ENCODE measurements at places on chromosomes 5 and 9.

DNA sequence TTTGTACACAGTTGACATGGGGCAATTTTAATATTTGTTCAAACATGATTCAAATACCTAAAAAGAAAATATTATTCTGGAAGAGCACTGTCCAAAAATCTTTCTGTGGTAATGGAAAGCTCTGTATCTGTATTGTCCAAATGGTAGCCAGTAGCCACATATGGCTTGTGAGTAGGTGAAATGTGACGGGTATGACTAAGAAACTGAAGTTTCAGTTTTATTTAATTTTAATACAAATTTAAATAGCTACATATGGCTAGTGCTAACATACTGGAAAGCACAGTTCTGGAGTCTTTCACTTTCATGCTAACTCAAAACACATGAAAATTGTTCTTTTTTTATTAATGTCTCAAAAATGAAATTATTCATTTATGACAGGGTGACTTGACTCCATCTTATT is 132.6 kb downstream of the PLK2 start:
- no peak for DNase-seq

DNA sequence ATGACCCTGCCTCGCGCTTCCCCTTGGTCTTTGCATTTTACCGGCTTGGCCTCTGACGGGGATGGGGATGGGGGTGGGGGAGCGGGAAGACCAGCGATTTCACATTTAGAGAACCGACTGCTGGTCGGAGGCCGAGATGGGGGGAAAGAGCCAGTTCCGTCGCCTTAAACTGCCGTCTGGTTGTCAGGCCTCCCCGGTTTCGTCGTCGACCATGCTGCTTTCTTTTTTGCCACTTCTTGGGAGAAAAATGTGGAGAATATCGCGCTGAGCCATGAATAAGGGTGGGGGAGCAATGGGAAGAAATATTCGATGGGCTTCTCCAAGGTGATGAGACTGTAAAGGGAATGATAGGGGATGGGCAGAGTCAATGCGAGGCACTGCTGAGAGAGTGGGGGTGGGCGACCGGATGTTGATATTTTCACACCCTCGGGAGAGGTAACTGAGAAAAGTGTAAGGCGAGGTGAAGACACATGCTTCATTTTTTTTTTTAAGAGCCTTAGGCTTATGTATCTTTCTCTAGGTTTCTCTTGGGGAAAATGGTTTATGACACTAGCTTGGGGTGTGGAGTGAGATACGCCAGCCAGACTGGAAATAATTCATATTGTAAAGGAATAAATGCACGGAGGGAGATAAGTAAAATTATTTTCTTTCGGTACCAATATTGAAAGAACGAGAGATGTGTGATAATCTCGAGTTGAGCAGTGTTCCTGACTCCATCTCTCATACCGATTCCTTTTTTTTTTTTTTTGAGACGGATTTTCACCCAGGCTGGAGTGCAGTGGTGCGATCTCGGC is 1.1 kb downstream of the KIF2A start:
- peak; percentile 49 for DNase-seq

DNA sequence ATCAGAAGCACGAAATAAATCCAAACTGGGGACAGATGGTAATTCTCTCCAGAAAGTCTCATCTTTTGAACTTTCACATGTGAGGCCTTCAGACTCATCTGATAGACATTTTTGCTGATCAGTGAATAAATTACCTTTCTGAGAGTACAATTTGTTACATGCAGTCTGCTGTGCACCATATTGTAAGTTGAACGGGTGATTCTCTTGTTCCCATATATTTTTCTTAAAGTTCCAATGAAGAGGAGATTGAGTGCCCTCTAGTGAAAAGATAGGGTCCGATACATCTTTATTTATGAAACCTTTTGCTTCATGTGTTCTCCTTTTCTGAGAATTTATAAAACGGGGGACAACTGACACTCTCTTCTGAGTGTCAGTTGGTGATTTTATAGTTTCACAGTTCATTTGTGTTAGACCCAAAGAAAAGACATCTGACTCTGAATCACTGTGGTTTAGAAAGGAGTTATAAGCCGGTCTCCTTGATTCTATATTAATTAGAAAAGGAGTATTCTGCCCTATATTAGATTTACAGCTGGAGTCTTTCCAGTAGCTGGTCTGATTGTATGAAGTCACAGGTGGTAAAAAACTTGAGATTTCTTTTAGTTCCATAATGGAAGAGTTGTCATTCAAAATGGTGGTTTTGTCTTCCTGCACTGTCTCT is 30.4 kb downstream of the GNG10 start:
- no peak for DNase-seq

DNA sequence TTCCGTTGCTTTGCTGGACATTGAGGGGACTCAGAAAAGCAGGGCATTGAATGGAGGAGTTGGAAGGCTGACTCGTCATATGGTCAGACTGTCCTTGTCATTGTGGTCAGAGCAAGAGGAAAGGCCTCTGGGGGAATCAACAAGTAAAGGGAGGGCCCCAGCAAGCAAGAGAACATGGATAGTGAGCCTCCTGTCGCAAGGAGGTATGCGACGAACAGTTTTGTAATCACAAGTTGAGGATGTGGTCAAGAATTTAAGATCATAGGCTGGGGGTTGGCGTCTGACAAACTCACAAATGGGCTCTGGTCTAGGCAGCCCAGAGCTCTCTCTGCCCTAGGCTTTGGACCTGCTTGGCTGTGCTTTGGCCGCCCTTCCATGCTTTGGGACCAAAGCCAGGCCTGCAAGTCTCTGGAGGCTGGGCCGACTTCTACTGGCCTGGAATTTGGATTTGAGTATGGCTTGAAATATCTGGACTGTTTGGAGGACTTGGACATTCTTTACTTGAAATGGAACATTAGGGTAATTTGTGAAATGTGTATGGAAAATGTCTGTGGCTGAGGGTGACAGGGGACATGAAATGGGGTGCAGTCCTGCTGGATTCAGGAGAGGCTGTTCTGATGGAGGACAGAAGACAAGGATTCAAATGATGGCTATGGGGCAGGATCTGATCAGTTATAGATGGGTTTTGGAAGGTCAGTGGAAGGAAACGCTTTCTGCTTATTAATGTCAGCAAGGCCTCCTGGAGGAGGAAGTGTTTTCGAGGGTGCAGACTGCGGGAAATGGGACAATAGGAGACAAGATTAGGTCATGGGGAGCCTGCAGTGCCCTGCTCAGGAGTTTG is 19.2 kb upstream of the NDST1 start:
- DNase-seq = no peak

GRCh38 chr5:173065155-173065554 is 9.0 kb downstream of the CREBRF start:
- DNase-seq = no peak

DNA sequence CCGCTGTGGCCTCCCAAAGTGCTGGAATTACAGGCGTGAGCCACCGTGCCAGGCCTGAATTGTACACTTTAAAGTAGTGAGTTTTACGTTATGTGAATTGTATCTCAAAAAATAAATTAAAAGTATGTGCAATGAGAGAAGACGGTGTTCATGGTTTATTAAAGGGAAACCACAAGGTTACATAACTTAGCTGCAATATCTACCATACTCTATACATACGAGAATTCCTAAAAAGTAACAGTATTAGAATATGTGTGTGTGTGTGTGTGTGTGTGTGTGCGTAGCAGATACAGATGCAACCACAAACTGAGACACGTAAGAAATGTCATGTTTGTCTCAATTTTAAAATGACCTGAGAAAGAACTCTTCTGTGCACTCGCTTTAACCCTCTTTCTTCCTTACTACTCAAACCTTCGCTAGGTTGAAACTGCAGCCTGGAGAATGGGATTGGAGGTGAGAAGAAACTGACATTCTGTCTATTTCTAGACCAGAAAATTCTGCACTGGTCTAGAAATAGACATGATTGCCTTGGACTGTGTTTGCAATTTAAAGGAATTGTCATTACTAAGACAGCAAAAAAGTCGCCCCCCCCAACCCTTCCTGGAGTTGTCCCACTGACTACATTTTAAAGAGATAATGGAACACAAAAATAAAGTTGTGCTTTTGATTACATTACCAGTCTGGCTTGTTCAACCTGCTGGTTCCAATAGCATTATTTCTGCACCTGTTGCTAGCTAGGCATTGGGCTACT is 167.0 kb downstream of the RGS3 start:
- no peak for DNase-seq

GRCh38 chr5:88659529-88660263 is 223.3 kb downstream of the MEF2C start:
- no peak for DNase-seq

GRCh38 chr5:2109566-2109965 is 226.8 kb upstream of the IRX4 start:
- DNase-seq = no peak

DNA sequence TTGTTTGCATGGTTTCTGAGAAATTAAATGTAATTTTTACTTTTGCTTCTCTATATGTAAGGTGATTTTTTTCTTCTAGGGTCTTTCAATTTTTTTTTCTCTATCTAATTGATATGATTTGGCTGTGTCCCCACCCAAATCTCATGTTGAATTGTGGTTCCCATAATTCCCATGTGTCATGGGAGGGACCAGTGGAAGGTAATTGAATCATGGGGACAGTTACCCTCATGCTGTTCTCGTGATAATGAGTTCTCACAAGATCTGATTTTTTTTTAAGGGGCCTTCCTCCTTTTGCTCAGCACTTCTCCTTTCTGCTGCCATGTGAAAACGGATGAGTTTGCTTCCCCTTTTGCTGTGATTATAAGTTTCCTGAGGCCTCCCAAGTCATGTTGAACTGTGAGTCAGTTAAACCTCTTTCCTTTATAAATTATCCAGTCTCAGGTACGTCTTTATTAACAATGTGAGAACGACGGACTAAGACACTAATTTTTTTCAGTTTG is 150.8 kb downstream of the MTRR start:
- no peak for DNase-seq

DNA sequence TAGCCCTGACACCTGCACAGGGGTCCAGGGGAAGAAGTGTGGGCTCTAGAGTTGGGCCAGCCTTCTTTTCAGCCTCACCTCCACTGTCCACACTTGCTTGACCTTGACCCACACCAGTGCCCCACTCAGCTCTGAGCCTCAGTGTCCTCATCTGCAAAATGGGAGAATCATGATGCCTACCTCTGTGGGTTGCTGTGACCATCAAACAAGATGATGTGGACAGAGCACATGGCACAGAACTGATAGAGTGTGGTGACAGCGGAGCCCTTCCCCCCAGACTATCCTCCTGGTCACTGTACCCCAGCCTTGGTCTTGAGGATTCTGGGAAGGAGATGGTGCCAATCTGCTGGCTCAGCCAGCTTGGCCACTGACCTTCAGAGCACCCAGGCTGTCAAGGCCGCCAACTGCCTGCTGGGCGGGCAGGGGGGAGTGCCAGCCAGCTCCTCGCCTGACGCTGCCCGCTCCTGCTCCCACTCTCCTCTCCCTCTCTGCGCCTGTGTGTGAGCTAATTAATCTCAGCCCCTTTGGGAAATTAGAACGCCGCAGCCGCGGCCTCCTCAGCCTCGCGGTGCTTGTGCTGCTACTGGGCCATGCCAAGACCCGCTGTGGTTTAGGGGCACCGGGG is 16.7 kb downstream of the CXXC5 start:
- DNase-seq = no peak

- no peak for DNase-seq
Observed at GRCh38 chr5:150399524-150400211, 13.0 kb downstream of the CD74 start.

DNA sequence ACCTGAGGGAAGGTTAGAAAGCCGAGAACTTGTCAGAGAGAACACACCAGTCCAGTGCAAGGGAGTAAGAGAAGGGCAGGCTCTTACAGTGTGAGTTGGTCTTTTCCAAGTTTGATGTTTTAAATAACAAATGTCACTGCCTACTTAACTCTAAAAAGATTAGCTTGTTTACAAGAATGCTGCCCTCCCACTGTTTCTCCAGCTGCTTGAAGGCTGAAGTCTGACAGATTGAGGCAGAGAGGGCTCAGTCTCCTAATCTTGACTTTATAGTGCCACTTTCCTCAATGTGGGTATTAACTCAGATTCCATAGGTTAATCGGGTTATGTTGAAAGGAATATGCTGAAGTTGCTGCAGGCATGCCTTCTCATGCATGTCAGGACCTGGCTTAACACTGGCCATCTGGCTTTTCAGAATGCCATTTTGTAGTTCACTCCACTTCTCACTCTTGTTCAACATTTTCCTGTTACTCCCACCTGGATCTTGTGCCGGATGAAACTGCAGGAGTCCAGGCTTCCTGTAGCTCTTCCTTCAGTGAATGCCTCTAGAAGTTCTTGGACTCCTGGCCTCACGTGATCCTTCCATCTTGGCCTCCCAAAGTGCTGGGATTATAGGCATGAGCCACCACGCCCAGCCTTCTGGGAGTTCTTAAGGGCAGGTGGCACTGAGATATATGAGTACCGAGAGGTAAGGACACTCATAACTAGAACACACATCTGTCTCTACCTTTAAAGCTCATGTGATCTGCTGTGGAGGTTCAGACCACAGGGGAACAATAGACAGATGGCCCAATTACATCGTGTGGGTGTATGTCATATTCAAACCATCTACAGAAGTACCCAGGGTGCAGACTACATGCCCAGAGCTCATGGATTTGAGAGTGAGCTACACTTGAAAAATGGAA is 249.7 kb downstream of the ARHGAP26 start:
- no peak for DNase-seq

- no peak for DNase-seq
Observed at GRCh38 chr5:9512457-9512856, 33.4 kb downstream of the SEMA5A start.

GRCh38 chr5:73534011-73534644 is 31.3 kb downstream of the ANKRA2 start:
- no peak for DNase-seq

DNA sequence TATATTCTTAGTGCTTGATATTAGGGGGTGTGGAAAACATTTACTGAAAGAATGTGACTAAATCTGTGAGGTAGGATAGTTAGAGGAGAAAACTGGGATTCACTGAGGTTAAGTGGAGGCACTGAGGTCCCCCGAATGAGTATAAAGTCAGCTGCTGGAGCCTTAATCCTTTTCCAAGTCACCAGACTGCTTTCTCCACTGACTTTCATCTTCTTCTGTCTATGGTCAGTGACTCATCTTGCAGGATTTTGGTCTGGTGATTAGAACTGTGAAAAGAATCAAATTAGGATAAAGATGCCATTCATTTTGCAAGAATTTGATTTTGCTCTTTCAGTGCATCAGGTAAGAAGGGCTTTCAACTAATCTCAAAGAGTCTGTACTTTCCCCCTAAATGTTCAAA is 89.3 kb upstream of the ALDH1A1 start:
- no peak for DNase-seq

DNA sequence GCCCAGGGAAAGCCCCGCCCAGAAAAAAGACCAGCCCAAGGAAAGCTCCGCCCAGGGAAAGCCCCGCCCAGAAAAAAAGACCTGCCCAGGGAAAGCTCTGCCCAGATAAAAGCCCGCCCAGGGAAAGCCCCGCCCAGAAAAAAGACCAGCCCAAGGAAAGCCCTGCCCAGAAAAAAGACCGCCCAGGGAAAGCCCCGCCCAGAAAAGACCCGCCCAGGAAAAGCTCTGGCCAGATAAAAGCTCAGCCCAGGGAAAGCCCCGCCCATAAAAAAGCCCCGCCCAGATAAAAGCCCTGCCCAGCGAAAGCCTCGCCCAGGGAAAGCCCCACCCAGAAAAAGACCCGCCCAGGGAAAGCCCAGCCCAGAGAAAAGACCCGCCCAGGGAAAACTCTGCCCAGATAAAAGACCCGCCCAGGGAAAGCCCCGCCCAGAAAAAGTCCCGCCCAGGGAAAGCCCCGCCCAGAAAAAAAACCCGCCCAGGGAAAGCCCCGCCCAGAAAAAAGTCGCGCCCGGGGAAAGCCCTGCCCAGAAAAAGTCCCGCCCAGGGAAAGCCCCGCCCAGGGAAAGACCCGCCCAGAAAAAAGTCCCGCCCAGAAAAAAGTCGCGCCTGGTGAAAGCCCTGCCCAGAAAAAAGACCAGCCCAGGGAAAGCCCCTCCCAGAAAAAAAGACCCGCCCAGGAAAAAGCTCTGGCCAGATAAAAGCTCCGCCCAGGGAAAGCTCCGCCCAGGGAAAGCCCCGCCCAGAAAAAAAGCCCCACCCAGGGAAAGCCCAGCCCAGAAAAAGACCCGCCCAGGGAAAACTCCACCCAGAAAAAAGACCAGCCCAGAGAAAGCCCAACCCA is 11.9 kb downstream of the GRIN1 start:
- DNase-seq = no peak
